ENCODE measurements at places on chromosomes 7 and 10.

- no peak for DNase-seq
Observed at GRCh38 chr10:76440426-76440825, 1009.0 kb downstream of the LRMDA start.

DNA sequence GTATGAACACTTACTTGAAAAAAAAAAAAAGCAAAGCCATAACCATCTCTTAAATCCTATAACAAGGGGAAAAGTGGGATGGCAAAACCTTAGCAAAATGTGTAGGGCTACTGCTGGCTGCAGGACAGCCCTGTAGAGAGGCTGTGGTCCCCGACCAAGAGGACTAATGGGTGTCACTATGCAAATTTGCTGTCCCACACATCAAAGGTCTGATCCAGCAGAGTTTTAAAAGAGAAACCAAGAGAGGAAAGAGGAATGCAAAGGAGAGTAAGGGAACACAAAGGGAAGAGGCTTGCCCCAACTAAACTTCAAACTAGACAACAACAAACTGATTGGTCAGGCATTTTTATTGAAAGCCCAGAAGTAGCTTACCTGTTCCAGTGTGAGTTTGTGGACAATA lies 3.1 kb upstream of the ZNRF2 start:
- DNase-seq, result no peak

DNA sequence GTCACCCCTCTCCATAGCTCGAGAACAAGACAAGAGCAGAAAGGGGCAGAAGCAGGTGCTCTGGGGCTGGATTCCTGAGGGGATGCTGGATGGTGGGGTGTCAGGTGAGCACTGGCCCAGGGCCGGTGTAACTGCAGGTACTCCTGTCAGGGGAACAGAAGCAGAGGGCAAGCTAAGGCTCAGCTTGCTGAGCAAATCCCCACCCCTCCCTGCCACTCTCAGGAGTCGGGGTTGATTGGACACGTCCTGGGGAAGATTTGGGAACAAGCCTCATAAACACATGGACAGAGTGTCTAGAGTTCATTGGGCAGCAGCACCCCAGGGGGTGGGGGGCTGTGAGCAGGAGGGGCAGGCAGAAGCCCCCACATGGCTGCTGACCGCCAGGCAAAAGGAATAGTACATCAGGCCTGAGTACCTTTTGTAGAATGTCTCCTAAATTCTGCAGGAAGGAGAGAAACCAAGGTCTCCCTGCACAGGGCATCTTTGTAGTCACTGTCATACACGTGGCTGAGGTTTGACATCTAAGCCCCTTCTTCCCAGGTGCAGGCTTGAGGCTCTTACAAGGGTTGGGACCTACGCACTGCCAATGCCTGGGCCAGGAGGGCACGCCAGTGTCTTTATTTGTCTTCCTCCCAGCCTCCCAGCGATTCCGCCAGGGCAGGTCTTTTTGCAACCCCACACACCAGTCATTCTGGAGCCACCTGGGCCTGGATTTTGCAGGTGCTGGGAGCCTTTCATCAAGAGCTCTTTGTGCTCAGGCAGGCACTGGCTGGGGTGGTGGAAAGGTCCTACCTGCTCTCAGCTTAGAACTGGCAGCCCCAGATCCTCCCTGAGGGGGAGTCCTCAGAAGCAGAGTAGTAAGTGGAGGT lies 2.8 kb downstream of the CALML3 start:
- peak; percentile 50 for DNase-seq

DNA sequence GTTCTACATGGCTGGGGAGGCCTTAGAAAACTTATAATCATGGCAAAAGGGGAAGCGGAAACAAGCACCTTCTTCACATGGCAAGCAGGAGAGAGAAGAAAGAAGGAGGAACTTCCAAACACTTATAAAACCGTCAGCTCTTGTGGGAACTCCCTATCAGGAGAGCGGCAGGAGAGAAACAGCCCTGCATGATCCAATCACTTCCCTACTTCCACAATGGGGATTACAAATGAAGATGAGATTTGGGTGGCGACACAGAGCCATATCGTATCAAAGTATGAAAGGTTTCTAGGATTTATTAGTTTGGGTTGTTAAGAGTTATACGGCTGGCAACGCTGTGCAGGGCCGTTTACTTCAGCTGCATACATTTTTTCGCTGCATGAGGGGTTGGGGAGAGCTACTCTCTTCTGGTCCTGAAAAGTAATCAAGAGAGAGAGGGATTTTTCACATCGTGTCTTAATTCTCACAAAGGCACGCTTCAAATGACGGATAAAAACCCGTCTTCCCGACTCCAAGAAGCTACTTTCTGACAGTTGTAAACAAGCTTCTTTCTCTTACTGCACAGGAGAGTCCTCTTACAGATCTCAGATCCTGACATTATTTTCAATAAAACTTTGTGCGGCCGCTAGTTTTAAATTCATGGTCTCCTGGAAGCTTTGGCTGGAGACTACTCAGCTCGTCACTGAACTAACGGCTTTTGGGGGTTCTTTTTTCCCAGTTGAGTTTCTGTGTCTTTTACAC lies 751 bp upstream of the GTPBP10 start:
- no peak for DNase-seq

GRCh38 chr7:28166982-28167715 lies 13.4 kb downstream of the JAZF1 start:
- DNase-seq, result no peak

- DNase-seq, result no peak
Observed at GRCh38 chr7:47188653-47189315, 393.1 kb downstream of the TNS3 start.
